ENCODE measurements at places on chromosomes 13 and 19.

- H3K27me3 ChIP-seq: no peaks in the 10 kb centered on the region
- no peak overlapping the region for H3K4me3 ChIP-seq
- H3K36me3 ChIP-seq: no peaks in the 10 kb centered on the region
- no peak for DNase-seq
- H3K27ac ChIP-seq: no peak overlapping the region
Measured at GRCh38 chr19:33770107-33770506, 26.6 kb upstream of the KCTD15 start.

DNA sequence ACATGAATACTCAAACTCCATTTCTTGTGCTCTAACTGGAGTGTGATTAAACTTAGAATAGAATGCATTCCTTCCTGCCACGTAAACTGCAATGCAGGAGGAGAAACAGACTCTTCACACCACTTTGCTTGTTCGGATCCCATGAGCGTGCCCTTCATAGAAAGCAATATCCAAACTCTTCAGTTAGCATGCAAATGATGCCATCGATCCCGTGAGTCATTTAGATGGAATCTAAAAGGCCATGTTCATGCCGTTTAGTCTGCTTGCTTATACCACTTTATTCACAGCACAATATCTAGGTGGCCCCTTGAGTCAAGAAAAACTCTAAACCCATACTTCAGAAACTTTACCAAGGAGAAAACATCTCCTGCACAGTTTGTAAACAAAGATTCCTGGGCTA lies 225.8 kb downstream of the OXGR1 start:
- no peaks in the 10 kb centered on the region for H3K36me3 ChIP-seq
- H3K4me3 ChIP-seq: no peak overlapping the region
- no peak for DNase-seq
- no peaks in the 10 kb centered on the region for H3K4me1 ChIP-seq

DNA sequence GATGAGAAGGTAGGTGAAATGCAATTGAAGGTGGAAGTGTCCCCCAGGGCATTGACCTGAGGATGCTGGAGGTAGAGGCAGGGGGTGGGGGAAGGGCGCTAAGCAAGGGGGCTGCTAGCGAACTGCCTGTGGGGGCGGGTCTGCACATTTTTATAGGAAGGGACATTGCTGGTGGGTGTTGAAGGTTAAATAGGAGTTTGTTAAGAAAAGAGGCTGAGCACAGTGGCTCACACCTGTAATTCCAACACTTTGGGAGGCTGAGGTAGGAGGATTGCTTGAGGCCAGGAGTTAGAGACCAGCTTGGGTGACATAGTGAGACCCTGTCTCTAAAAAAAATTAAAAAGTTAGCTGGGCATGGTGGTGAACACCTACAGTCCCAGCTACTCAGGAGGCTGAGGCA lies 5.5 kb upstream of the ACP4 start:
- no peak overlapping the region for H3K27ac ChIP-seq
- no peaks in the 10 kb centered on the region for H3K4me1 ChIP-seq
- no peak for DNase-seq
- peaks cover 17% of the 10 kb centered on the region for H3K27me3 ChIP-seq

DNA sequence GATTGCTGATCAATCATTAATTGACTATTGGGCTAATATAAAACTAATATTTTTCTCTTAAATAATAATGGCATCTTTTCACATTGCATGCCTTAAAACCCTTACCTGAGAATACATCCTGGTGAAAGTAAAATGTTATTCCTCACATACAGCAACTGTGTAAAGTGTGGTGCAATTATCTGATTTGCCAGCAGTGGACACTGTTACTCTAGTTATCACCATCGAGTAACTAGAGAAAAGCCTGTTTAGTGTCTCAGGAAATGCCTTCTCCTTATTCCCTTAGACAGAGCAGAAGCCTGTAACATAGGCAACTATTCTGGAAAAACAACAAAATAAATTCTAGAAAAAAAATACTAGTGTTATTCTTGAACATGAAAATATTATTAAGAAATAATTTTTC lies 459.8 kb downstream of the FGF14 start:
- no peak overlapping the region for H3K27ac ChIP-seq
- H3K36me3 ChIP-seq: no peaks in the 10 kb centered on the region
- H3K4me1 ChIP-seq: no peaks in the 10 kb centered on the region
- no peak overlapping the region for H3K4me3 ChIP-seq

- H3K27ac ChIP-seq: no peak overlapping the region
- peaks cover 25% of the 10 kb centered on the region for H3K4me1 ChIP-seq
- DNase-seq: no peak
- H3K27me3 ChIP-seq: no peaks in the 10 kb centered on the region
- H3K36me3 ChIP-seq: no peaks in the 10 kb centered on the region
Measured at GRCh38 chr13:113815151-113816058, 48.5 kb downstream of the GAS6 start.

- H3K27ac ChIP-seq: no peak overlapping the region
- no peaks in the 10 kb centered on the region for H3K36me3 ChIP-seq
- H3K4me3 ChIP-seq: no peak overlapping the region
Measured at GRCh38 chr19:32615569-32615968, 34.6 kb downstream of the PDCD5 start.

GRCh38 chr13:110197026-110197425 lies 109.9 kb downstream of the COL4A1 start:
- no peaks in the 10 kb centered on the region for H3K36me3 ChIP-seq
- DNase-seq: no peak

DNA sequence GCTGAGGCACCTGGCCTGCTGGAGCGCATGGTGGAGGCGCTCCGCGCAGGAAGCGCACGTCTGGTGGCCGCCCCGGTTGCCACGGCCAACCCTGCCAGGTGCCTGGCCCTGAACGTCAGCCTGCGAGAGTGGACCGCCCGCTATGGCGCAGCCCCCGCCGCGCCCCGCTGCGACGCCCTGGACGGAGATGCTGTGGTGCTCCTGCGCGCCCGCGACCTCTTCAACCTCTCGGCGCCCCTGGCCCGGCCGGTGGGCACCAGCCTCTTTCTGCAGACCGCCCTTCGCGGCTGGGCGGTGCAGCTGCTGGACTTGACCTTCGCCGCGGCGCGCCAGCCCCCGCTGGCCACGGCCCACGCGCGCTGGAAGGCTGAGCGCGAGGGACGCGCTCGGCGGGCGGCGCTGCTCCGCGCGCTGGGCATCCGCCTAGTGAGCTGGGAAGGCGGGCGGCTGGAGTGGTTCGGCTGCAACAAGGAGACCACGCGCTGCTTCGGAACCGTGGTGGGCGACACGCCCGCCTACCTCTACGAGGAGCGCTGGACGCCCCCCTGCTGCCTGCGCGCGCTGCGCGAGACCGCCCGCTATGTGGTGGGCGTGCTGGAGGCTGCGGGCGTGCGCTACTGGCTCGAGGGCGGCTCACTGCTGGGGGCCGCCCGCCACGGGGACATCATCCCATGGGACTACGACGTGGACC lies 9.7 kb upstream of the STRN4 start:
- no peak for DNase-seq
- no peak overlapping the region for H3K4me3 ChIP-seq
- H3K4me1 ChIP-seq: no peaks in the 10 kb centered on the region
- no peaks in the 10 kb centered on the region for H3K36me3 ChIP-seq
- H3K27ac ChIP-seq: no peak overlapping the region

GRCh38 chr13:77846173-77846572 lies 72.5 kb downstream of the EDNRB start:
- no peak overlapping the region for H3K4me3 ChIP-seq
- H3K36me3 ChIP-seq: no peaks in the 10 kb centered on the region
- H3K4me1 ChIP-seq: no peaks in the 10 kb centered on the region
- no peak overlapping the region for H3K27ac ChIP-seq

- H3K4me3 ChIP-seq: peak within 1 kb of the TSS; percentile 76
- no peaks in the 10 kb centered on the region for H3K36me3 ChIP-seq
- peak; percentile 75 for DNase-seq
- H3K27ac ChIP-seq: peak within 1 kb of the TSS; percentile 80
- H3K27me3 ChIP-seq: no peaks in the 10 kb centered on the region
- peaks cover 12% of the 10 kb centered on the region for H3K4me1 ChIP-seq
Measured at GRCh38 chr19:56594783-56595547, at the start of gene ZNF71. Gene ZNF71, plus strand, starts transcription at chr19:56595302. Its CDS starts 6,257 bp downstream, at chr19:56601559.

- no peak overlapping the region for H3K4me3 ChIP-seq
- no peaks in the 10 kb centered on the region for H3K27me3 ChIP-seq
- DNase-seq: no peak
- H3K27ac ChIP-seq: no peak overlapping the region
- H3K4me1 ChIP-seq: no peaks in the 10 kb centered on the region
- peaks cover 4% of the 10 kb centered on the region for H3K36me3 ChIP-seq
Measured at GRCh38 chr19:12093777-12094176, 29.2 kb downstream of the ZNF844 start.

DNA sequence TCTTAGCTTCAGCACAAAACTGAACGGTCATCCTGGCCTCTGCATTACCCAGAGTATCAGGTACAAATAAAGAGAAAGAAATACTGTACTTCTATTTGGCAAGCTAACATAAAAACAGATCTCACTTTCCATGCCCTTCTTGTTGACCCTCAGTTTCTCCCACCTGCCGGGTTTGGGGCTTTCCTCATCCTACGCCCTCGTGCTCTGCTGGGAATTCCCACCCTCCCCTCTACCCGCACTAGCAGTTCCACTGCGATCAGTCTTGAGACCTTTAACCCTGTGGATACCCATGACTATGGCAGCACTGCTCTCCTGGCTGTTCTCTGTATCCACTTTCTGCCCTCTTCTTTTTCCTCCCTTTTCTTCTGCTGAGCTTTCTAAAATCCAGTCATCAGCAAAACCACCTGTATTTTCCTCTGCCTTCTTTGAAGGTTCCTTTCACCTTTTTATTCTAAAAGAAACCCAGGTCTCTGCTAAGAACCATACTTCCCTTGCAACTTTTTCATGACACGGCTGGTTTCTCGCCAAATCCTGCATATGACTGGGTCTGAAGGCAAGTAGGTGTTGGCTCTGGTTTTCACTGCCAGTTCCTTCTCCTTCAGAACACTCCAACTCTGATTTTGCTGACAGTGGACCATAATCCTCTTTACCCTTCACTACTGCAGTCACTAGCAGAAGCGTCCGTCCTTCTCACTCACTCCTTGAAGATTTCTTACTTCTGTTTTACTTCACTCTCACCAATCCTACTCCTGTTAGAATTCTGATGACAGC lies 99.4 kb downstream of the MIPEP start:
- H3K36me3 ChIP-seq: no peaks in the 10 kb centered on the region
- H3K27me3 ChIP-seq: no peaks in the 10 kb centered on the region
- H3K4me1 ChIP-seq: no peaks in the 10 kb centered on the region
- no peak for DNase-seq
- H3K4me3 ChIP-seq: no peak overlapping the region
- no peak overlapping the region for H3K27ac ChIP-seq

DNA sequence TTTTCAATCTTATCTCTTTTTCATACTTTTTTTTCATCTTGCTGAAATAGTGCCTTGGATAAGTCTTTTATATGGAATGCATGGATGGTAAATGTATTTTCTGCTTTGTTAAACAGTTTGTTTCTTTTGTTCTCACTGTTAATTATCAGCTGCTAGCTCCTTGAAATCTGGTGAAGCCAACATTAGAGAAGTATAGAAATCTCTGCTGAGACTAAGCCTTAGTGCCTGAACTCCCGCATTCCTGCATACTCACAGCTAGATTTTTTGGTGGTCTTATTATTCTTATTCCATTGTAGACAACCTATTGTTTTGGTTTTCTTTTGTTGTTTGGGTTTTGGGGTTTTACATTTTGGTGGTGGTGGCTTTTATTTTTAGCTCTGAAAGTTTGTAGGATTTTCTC lies 48.4 kb downstream of the DNAJC15 start:
- no peaks in the 10 kb centered on the region for H3K36me3 ChIP-seq
- H3K27ac ChIP-seq: no peak overlapping the region
- no peaks in the 10 kb centered on the region for H3K27me3 ChIP-seq
- H3K4me3 ChIP-seq: no peak overlapping the region
- DNase-seq: no peak
- no peaks in the 10 kb centered on the region for H3K4me1 ChIP-seq

DNA sequence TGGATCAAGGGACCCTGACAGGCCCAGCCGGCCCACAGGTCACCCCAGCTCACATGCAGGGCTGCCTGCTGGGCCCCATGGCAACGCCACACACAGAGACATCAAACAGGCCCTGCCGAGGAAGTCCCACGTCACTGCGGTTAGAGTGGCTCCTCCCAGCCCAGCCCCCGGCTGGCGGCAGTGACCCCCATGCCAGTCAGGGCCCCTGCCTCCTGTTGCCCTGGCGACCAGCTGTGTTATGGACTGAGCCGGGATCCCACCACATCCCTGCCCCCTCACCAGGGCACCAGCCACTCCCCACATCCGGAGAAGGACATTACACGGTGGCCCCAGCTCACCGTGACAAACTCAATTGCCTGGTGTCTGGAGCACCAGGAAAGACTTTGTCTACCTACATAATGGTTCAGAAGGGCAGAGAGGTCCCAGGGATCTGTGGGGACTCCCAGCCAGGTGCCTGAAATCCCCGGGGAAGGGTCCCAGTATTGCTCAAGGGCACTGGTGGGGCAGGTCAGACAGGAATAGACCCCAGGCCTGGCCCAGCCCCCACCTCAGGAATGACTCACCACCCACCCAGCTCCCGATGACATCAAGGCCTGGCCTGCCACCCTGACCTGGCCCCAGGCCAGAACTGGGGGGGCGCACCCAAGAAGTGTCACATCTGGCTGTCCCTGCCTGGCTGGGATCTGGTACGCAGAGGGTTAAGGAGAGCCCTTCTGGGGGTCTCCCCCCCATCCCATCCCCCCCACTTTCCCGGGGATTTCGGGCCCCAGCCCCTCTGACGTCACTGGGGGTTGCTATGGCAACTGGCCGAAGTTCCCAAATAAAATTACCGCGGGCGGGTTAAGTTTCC lies 30.2 kb upstream of the NANOS3 start:
- peaks cover 54% of the 10 kb centered on the region for H3K4me1 ChIP-seq
- DNase-seq: peak; percentile 87
- peak overlapping the region; percentile 96 for H3K27ac ChIP-seq
- no peaks in the 10 kb centered on the region for H3K27me3 ChIP-seq
- H3K36me3 ChIP-seq: no peaks in the 10 kb centered on the region

DNA sequence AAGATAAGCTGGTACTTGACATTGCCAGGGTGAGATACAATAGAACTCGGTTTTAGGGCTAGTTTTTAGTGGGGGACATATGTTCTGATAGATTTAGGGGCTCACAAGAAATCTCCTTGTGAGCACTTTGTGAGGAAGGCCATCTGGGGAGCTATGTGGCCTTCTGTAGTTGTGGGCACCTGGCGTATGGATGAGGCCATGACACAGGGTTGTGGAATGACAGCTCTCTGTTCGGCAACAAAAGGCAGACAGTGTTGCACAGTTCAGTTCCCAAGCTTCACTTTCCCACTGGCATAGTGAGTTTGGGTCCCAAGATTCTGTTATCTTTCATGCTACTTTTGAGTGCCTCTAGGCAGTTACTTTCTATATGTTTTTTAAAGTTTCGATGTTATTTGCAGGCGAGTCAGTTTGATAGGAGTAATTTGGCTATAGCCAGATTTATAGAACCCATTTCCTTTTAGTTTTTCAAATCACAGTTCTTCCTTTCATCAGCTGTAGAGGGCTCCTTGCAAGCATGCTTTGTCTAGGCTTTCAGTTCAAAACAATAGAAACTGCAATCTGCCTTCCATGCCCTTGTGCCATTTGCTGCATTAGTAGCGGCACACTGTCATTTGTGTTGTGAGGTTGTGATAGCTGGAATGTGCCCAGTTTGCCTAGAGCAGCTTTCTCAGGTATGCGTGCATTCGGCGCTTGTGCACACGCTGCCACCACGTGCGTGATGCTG lies 70.6 kb upstream of the TEX29 start:
- H3K4me3 ChIP-seq: no peak overlapping the region
- DNase-seq: no peak
- peaks cover 68% of the 10 kb centered on the region for H3K4me1 ChIP-seq
- peaks cover 26% of the 10 kb centered on the region for H3K36me3 ChIP-seq
- H3K27ac ChIP-seq: peak overlapping the region; percentile 87

- H3K27ac ChIP-seq: peak overlapping the region; percentile 69
- no peaks in the 10 kb centered on the region for H3K36me3 ChIP-seq
- DNase-seq: peak; percentile 17
- peaks cover 4% of the 10 kb centered on the region for H3K4me1 ChIP-seq
- peaks cover 46% of the 10 kb centered on the region for H3K27me3 ChIP-seq
Measured at GRCh38 chr19:45595814-45596213, 6.2 kb downstream of the GPR4 start.
